ENCODE measurements at places on chromosomes 3 and 15.

- DNase-seq = no peak
These were observed 178.4 kb downstream of the POLR2M start for GRCh38 chr15:57884936-57885335.

DNA sequence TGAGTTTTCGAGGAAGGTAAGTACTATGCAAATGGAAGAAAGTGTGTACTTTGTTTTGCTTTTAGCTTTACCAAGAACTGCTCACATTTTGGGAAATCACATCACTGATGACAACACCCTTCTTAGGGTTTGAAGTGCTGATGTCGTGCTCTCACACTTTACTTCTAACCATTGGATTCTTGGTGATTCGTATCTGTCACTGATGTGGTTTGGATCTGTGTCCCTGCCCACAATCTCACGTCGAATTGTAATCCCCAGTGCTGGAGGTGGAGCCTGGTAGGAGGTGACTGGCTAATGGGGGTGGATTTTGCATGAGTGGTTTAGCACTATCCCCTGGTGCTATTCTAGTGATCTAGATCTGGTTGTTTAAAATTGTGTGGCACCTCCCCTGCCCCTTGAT is 75.4 kb upstream of the RGMA start:
- no peak for DNase-seq

GRCh38 chr15:70753101-70753829 is 10.1 kb downstream of the UACA start:
- DNase-seq = no peak

DNA sequence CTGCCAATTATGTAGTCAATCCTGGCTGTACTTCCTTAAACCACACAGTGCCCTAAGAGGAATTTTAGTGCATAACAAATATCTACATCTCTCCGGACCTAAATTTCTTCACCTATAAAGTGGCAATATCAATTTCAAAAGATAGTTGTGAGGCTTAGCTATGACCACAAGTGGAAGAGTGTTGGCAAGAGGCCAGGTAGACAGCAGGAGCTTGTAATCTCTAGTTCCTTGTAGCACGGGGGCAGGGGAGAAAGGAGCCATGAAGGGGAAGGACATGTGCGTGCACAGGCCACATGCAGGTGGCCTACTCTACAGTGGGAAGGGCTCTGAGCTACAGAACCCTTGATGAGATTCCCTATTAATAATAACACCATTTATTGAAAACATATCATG is 269.7 kb downstream of the ABHD5 start:
- no peak for DNase-seq

GRCh38 chr15:58163985-58164384 is 25.8 kb downstream of the AQP9 start:
- DNase-seq = no peak

All from activated CD8-positive, alpha-beta memory T cell treated with anti-CD3 and anti-CD28 coated beads for 48 hours (primary cell).